Psoas muscle (tissue), 8 donors: ENCODE measurements at places on chromosomes 11 and 22. TPM values are rescaled to one million over a fixed set of nuclear protein-coding genes. Genes with fewer than 3 reads are reported as not detected.

The ZBED5 gene
- total RNA-seq: 47.8 TPM

The CALCA gene
- total RNA-seq: not detected

GRCh38 chr11:9784602-9785315, 120.9 kb downstream of the SWAP70 start:
- DNase-seq: no peak

DNA sequence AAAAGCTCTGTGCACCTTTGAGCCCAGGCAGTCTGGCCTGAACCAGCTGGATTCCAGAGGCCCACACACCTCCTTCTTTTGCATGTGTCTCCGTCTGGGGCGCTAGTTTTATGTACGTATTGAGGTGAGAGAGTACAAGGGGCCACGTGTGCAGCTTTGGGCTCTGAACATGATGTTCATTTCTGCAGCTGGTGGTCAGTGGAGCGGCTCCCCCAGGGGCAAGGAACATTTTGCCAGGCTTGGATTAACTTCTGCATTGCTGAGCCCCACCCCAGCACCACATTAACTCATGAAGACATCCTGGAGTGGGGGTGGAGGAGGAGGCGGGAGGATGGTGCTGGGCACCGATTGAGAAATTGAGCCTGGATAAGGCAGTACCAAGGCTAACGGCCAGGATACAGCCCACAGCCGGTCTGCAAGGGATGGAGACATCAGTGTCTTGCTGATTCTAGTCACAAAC, 13.8 kb downstream of the USP2 start:
- peak; percentile 73 for DNase-seq

DNA sequence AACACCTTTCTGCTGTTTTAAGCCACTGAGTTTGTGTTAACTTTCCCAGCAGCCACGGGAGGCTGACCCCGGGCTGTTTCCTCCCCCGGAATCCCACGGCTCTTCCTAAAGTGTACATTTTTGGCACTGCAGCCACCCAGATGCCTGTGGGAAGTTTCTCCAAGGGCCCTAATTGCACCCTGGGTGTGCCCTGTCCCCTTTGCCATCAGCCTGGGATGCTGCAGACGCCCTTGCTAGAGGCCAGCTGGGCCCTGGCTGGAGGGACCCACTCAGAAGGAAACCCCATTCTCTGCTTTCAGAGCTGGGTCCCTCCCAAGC, 883.3 kb downstream of the BRD1 start:
- DNase-seq: no peak

DNA sequence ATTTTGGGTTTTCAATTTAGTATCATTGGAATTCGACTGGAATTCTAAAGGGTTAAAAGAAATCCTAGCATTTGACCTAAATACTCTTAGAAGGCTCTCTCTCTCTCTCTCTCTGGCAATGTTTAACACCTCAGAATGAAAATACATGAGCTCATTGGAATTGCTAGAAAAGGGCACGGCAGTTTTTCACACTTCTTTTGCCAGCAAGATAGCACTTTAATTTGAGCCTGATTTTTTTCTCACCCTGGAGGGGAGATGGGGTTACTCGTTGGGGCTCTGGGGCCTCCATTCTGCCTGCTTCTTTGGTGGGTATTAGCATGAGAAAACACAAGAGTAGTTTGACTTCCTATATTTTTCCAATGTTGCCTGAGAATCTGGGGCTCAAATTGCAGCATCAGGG, 22.8 kb upstream of the CLMP start:
- DNase-seq: no peak

DNA sequence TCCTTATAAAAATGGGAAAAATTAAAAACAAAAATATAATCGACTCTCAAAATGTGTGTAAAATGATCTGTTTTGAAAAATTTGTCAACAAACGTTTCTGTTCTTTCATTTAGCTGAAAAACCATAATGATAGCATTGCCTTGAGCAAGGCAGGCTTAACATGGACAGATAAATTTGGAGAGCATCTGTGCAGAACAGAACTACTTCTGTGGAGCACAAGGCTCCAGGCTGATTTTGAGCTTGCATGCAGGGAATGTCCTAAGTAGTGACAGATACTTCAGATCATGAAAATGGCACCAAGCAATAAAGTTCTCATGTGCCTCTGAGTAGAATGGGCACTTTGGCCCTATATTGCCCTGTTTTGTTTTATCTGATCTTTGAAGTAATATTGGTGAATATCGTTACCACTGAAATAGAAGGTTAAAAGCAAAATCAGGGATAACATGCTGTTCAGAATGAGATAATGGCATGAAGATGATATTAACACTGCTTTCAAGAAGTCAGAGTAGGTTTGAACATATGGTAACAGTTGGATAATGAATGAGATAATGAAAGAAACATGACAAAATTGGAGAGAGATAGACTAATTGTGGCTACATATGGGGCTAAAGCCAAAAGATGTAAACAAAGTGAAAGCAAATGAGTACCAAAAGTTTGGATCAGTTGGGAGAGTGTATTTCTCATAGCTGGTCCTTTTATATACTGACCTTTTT, 730.5 kb upstream of the CCDC179 start:
- DNase-seq: no peak

GRCh38 chr11:71284525-71285092, 32.2 kb upstream of the SHANK2 start:
- no peak for DNase-seq
